CD4-positive, alpha-beta T cell treated with Interleukin-17A for 1 hour (primary cell): ENCODE measurements at places on chromosomes 4 and X.

DNA sequence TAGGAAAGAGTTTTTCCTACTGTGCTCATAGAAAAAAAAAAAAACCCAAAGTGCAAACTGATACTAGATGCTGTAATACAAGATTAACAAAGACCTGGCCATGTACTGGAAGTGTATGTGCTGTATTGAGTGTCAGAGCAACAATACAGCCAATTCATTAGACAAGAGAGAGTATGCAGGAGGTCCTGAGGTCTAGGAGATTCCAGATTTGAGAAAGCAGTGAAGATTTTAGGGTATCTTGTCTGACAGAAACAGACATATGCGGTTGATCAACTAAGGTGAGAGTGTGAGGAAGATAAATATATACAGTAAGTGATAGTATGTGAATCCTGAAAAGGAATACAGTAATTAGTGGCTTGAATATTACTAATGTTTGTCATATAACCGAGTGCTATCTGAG is 3.0 kb downstream of the GPR174 start:
- no peak for DNase-seq

- no peak for DNase-seq
These were observed 22.8 kb downstream of the VSIG4 start for GRCh38 chrX:66016905-66017658.

DNA sequence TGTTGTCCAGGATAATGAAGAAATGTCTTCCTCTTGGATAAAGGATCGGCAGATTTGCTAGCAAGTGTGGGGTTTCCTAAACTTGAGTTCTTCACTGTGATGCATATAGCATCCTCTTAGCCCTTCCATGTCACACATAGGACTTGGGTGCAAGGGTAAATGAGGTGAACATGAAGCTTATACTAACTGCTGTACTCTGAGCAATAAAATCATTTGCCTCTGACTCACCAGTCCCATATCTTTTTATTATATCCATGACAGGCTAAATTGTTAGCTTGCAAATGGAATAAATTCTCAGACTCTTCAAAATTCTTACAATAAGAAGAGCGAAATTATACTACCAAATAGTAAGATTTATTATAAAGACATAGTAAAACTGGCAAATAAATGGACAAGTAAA is 14.7 kb upstream of the TBC1D1 start:
- DNase-seq: no peak

DNA sequence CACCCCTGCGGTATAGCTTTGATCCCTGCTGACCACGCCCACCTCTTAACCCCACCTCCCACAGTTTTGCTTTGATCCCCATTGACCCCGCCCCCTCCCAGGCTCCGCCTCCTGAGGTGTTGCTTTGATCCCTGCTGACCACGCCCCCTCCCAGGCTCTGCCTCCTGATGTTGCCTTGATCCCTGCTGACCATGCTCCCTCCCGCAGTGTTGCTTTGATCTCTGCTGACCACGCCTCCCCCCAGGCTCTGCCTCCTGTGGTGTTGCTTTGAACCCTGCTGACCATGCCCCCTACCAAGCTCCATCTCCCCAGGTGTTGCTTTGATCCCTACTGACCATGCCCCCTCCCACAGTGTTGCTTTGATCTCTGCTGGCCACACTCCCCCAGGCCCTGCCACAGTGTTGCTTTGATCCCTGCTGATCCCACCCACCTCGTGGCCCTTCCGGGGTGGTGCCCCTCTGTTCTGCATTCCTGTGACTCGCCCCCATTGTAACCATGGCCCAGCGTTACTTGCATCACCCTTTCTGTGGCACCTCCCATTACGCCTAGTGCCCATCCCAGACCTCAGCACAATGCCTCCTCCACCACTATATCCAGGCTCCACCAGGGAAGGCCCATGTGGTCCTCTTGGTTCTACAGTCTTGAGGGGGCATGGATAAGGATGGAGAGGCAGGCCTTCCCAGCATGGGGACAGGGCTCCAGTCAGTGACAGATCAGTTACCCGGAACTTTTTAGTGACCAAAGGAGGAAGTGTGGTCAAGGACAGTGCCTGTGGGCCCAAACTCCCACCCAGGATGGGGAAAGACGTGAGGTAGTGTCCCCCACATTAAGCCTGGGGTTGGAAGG is 70.8 kb downstream of the ADRA2C start:
- no peak for DNase-seq

DNA sequence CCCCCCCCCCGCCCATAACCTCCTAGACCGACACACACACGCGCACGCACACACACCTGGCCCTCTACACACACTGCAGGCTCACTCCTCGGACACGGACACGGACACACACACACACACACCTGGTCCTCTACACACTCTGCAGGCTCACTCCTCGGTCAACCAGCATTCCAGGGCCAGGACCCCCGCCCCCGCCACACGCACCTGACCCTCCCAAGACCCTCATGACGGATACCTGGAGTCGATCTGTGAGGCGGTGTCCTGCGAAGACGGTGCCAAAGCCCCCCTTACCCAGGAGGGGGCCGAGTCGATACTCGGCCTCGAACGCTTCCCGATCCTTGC is 552 bp downstream of the PIM2 start:
- DNase-seq: no peak

- peak; percentile 50 for DNase-seq
These were observed 658 bp downstream of the KDM6A start for GRCh38 chrX:44873415-44874276.
